ENCODE measurements at places on chromosomes 11 and 22.

DNA sequence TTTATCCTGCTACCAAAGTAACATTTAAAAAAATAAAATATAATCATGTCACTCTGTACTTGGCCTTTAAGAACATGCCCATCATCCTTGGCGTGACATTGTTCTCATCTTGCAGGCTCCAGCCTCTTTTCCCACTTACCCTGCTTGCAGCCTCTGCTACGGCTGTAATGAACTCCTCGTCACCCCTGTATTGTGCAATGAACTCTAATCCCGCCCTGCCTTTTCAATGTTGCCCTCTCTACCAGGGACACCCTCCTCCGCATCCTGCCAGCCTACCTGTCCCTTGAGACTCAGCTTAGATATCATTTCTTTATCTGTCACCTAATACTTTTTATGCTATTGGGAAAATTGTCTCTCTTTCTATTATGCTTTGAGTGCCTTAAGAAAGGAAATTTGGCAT lies 12.6 kb upstream of the MMP20 start:
- no peak for DNase-seq

DNA sequence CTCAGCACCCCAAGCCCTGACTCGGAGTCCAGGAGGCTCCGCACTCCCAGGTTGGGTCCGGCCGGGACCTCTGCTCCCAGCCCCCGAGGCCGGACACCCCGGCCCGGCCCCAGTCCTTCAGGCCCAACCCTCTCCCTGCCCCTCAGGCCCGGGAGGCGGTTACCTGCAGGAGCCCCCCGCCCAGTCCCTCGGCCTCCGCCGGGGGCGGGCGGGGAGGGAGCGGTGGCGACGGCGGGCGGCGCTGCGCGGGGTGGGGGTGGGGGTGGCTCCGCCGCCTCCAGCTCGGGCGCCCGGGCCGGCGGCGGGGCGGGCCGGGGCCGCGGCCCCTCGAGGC lies 310 bp downstream of the TCF20 start:
- peak; percentile 37 for DNase-seq

GRCh38 chr11:5690216-5690615 lies 626 bp downstream of the TRIM22 start:
- no peak for DNase-seq

DNA sequence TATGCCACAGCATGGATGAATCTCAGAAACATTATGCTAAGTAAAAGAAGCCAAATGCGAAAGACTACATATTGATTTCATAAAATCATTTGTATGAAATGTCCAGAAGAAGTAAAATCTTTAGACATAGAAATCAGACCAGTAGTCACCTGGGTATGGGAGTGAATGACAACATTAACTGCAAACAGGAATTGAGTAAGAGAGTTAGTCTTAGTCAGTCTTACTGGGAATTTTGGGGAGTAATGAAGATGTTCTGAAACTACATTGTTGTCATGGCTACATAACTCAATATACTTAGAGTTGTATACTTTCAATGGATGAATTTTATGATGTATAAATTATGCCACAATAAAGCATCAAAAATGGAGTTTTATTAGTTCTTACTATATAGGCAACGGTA lies 107.8 kb upstream of the CHORDC1 start:
- DNase-seq = no peak

GRCh38 chr22:27274770-27275449 lies 526.6 kb downstream of the MN1 start:
- no peak for DNase-seq

DNA sequence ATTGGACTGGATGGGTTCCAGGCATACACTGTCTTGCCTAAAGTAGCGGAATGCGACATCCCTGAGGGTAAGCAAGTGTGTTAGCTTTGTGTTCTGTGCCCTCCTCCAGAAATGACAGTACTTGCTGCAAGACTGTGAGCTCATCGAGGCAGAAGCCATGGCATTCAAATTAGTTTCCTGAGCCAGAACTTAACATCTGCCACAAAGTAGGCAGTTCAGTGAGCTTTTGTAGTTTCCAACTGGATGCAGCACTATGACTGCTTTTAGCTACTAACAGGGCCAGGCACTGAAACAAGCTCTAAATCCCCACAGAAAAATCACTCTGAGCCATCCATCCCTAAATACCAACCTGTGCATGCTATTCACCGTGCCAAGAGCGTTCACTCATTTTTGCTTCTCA lies 1.2 kb upstream of the FAR1 start:
- no peak for DNase-seq

- DNase-seq = no peak
Measured at GRCh38 chr11:57543593-57543992, 6.2 kb downstream of the SMTNL1 start.

DNA sequence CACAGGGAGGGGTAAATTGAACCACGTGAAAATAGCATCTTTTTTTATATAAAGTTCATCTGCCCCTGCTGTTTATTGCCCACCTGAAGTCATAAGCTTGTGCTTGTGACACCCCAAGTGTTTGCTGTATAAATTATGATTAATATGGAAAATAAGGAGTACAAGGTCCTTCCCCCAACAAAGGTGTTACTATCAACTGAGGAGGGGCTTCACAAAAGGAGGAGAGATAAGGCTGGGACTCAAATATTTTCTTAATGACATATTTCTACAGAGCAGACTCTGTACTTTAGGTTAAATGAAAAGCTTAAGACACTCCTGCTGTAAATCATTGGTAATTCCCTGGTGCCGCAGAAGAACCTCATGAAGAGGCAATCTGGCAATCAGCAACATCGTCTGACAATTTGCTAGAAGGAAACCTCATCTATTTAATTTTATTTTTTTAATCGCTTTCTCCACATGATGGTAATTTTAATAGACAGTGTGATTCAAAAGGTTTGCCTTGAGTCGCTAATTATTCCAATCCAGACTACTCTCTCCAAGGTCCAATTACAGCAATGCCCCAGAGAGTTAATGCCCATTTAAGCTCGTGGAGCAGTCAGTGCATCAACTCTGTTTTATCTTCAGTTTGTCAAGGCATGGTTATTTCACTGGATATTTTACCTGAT lies 1432.4 kb downstream of the FAM181B start:
- DNase-seq = no peak

DNA sequence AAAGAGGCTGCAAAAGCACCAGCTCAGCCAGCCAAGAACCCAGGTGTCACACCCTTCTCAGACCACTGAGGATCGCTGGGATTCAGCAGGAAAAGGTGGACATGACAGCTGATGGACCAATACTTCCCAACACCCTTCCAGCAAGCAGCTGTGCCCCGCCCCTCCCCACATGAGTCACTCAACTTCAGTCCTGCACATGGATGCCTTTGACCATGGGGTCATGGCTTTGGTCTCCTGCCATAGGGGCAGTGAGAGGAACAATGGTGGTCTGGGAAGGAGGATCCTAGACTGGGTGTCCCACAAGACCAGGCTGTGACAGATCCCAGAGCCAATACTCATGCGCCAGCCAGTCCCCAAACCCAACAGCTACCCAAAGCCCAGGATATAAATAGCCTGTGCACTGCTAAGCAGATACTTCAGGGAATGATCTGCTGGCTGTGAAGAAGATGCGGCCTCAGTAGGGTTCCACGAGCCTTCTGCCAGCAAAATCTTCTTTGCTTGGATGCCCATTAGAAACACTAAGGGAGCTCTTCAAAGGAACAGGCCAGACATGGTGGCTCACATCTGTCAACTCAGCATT lies 5.5 kb upstream of the RGL4 start:
- no peak for DNase-seq

Measured in NCI-H1105 (cell line).